ENCODE measurements at places on chromosomes 11 and 22. TPM values are rescaled to one million over a fixed set of nuclear protein-coding genes. Genes with fewer than 3 reads are reported as not detected.
A peak's percentile ranks its signal among the peaks of the same experiment; 100 is the strongest.

The CLP1 gene
- 9.3 TPM for polyA plus RNA-seq

DNA sequence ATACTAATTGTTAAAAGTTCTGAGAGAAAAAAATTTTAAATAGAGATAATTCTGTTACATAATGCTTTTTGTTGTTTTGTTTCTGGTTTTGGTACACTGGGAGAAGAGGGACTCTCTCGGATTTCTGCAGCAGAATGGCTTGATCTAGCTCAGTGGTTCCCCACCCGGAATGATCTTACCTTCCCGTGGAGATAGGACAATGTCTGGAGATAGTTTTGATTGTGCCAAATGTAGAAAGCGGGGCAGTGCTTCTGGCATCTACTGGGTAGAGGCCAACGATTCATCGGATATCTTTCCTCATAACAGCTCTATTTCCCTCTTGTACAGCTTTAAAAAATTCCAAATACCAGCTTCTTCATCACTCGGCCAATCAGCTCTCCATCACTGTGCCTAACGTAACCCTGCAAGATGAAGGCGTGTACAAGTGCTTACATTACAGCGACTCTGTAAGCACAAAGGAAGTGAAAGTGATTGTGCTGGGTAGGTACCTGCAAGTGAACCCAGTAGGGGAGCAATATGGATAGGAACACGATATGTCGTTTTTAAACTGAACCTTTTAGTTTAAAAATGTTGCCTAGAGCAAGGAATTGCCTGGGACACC, 13.2 kb downstream of the CRTAM start:
- no peak overlapping the region for H3K27ac ChIP-seq
- no peak overlapping the region for H3K4me3 ChIP-seq
- peaks cover 4% of the 10 kb centered on the region for H3K4me1 ChIP-seq
- H3K36me3 ChIP-seq, result no peaks in the 10 kb centered on the region
- no peak for DNase-seq
- no peaks in the 10 kb centered on the region for H3K27me3 ChIP-seq

DNA sequence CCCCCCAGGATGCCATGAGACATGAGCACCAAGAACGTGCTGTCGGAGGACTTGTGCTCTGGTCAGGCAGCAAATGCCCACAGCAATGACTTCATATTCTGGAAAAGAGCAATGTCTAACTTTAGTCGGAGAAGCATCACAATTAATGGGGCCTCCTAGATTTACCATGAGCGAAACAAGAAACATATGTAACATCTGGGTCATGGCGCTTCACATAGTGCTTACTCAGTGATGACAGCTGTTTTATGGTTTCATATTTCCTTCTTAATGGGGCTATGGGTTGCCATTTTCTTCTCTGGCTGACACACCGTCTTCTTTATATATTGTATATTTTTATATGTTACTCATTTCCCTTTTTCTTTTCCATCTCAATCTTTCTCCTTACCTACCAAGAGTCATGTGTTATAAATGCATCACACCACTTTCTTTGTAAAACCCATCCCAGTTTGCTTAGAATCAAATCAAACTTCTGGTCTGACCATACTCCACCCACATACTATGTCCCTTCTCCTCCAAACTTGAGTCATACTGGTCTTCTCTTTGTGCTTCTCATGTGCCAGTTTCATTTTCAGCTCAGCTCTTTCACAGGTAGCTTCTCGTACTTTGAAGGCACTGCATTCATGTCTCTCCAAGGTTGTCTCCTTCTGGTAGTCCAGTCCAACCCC, 9.4 kb upstream of the CASP12 start:
- no peak overlapping the region for H3K27ac ChIP-seq
- peaks cover 5% of the 10 kb centered on the region for H3K36me3 ChIP-seq
- H3K27me3 ChIP-seq, result no peaks in the 10 kb centered on the region
- H3K4me3 ChIP-seq, result no peak overlapping the region
- no peak for DNase-seq

DNA sequence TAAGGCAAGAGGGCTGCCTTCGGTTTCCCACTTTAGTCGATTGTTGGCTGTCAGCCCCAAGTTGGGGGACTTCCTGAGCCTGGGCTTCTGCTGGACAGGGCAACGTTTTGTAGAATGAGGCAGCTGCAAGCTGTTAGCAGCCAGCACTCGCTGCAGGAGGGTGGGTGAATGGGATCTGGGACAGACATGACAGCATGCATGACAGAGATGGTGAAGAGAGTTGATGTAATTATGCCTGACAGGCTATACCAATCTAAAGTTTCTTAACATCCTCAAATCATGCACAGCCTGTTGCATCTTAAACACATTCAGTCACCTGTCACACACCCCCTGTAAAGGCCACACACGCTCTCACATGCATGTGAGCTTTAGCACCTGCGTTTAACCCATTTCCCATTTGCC, 49.2 kb downstream of the CWC15 start:
- H3K4me3 ChIP-seq, result no peak overlapping the region
- no peaks in the 10 kb centered on the region for H3K27me3 ChIP-seq
- DNase-seq, result peak; percentile 50
- no peak overlapping the region for H3K27ac ChIP-seq
- H3K36me3 ChIP-seq, result no peaks in the 10 kb centered on the region
- peaks cover 35% of the 10 kb centered on the region for H3K4me1 ChIP-seq

The PRRG4 gene
- polyA plus RNA-seq, result 0.18 TPM

The LSP1 gene
- 31.4 TPM for polyA plus RNA-seq

The C11orf97 gene
- polyA plus RNA-seq, result not detected

The NXPE2 gene
- 0.13 TPM for polyA plus RNA-seq

GRCh38 chr11:17890325-17890724, 122.5 kb downstream of the SERGEF start:
- no peak overlapping the region for H3K27ac ChIP-seq
- no peak overlapping the region for H3K4me3 ChIP-seq
- H3K36me3 ChIP-seq, result no peaks in the 10 kb centered on the region
- no peaks in the 10 kb centered on the region for H3K27me3 ChIP-seq
- no peak for DNase-seq

The HEPHL1 gene
- 0.04 TPM for polyA plus RNA-seq

DNA sequence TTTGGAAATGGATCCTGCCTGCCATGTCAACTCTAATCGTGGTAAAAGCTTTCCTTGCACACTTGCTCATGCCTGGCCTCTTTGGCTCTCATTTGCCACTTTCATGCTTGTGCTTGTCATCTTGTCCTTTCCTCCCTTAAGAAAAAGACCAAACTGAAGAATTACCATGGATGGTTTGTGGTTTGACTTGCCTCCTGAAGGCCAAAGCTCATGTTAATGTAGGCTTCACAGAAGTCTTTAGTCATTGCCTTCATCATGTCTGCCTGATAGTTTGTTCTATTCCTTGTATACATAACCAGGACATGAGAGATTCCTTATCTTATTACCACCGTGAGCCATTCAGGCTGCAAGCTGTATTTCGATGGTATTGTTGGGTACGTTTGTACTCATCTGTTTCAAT, 17.3 kb downstream of the TEAD1 start:
- no peaks in the 10 kb centered on the region for H3K27me3 ChIP-seq
- peak overlapping the region; percentile 95 for H3K27ac ChIP-seq
- peaks cover 64% of the 10 kb centered on the region for H3K4me1 ChIP-seq
- no peaks in the 10 kb centered on the region for H3K36me3 ChIP-seq

DNA sequence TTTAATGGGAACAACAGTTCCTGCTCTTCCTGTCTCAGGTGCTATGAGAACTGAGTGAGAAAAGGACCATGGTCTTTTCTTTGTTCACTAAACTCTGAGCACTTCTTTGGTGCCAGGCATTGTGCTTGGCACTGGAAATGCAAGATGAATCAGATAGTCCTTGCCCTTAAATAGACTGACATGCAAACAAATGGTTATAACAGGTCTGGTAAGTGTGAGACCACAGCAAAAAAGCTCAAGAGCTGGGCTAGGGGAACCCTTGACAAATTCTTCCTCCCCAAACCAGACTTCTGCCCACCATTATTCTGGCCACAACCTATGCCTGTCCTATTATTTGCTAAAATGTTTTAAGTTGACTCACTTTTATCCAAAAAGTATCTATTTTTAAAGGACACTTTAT, 5.1 kb downstream of the SLC43A3 start:
- no peak for DNase-seq
- H3K4me1 ChIP-seq, result peaks cover 31% of the 10 kb centered on the region
- H3K4me3 ChIP-seq, result no peak overlapping the region
- peaks cover 57% of the 10 kb centered on the region for H3K36me3 ChIP-seq

The HARBI1 gene
- 3.5 TPM for polyA plus RNA-seq

DNA sequence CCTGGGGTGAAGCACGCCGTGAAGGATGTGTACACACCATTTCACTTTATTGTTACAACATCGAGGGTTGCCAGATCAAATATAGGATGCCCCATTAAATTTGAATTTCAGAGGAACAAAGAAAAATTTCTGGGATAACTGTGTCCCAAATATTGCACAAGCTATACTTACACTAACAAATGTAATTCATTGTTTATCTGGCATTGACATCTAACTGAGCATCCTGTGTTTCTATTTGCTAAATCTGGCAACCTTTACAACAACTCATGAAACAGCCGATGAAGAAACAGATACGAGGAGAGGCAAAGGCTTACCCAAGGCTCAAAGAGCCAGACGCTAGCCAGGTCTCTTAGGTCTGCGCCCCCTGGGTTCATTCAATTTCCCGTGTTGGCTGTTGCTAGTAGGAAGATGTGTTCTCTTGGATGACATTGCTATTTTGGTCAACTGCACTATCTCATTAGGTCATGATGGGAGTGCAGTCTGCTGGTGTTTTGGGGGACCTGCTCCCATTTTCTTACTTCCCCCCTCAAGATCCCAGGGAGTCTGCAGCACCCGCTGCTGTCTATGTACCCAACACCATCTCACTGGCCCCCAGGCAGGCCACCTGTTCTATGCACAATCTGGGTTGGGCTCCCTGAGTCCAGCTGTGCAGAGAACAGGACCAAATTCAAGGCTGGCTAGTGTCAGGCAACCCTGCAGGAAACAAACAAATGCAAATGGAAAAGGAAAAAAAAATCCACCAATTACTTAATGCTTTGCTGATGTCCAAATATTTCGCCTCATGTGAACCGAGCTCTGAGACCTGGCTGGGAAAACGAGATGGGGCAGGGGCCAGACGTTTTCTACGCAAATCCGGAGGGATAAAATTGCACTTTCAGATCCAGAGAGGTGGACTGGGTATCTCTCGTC, 560.9 kb downstream of the MIAT start:
- no peak overlapping the region for H3K4me3 ChIP-seq
- H3K4me1 ChIP-seq, result peaks cover 27% of the 10 kb centered on the region
- peak; percentile 94 for DNase-seq
- peaks cover 7% of the 10 kb centered on the region for H3K27me3 ChIP-seq
- H3K27ac ChIP-seq, result peak overlapping the region; percentile 72
- no peaks in the 10 kb centered on the region for H3K36me3 ChIP-seq

DNA sequence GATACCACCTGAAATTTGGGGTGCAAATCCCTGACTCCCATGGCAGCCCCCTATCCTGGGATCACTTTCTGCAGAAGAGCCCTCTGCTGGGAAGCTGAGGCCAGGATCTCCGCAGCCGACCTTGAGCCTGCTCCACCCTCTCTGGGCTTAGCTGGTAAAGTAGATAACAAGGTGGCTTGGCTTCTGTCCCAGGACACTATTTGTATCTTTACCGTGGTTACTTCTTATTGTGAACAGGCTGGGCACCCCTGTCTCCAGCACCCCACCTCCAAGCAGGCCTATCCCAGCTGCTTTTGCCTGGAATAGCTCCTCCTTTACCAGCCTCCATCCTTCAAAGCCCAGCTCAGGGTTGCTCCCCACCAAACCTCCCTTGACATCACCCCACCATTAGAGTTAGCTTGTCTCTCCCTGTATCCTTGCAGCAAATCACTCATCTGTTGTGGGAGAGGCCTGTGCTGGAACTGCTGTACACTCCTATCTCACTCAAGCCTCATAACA, 35.2 kb upstream of the P2RY2 start:
- H3K27me3 ChIP-seq, result peaks cover 4% of the 10 kb centered on the region
- H3K36me3 ChIP-seq, result no peaks in the 10 kb centered on the region
- H3K4me1 ChIP-seq, result peaks cover 12% of the 10 kb centered on the region
- no peak overlapping the region for H3K4me3 ChIP-seq

The MS4A15 gene
- polyA plus RNA-seq, result not detected

DNA sequence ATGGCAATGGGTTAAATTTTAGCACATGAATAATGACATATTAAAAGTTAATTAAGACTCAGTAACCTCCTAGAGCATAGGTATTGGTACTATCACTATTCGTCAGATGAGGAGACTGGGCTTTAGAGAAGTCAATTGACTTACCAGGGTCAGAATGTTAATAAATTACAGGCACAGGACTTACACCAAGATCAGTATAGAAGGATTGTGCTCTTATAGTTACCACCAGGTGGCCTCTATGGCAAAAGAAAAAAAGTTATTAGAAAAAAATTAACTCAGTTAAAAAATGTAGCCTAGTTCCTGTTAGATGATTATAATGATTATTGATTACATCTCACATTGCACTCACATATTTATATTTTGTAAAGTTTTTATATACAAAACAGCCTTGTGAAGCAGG, 1163.7 kb downstream of the FAM181B start:
- H3K4me1 ChIP-seq, result no peaks in the 10 kb centered on the region
- H3K27ac ChIP-seq, result no peak overlapping the region
- H3K4me3 ChIP-seq, result no peak overlapping the region

The SMTNL1 gene
- 208 TPM for polyA plus RNA-seq

- peaks cover 22% of the 10 kb centered on the region for H3K4me1 ChIP-seq
- H3K27ac ChIP-seq, result no peak overlapping the region
- H3K36me3 ChIP-seq, result no peaks in the 10 kb centered on the region
- H3K4me3 ChIP-seq, result peak overlapping the region; percentile 49
Observed at GRCh38 chr11:118152020-118152551, 537 bp downstream of the SCN4B start.

The SIK3 gene
- 28.1 TPM for polyA plus RNA-seq

- no peaks in the 10 kb centered on the region for H3K27me3 ChIP-seq
- H3K36me3 ChIP-seq, result peaks cover 9% of the 10 kb centered on the region
- no peak overlapping the region for H3K4me3 ChIP-seq
- H3K27ac ChIP-seq, result no peak overlapping the region
Observed at GRCh38 chr11:110445437-110445836, 15.7 kb downstream of the FDX1 start.

DNA sequence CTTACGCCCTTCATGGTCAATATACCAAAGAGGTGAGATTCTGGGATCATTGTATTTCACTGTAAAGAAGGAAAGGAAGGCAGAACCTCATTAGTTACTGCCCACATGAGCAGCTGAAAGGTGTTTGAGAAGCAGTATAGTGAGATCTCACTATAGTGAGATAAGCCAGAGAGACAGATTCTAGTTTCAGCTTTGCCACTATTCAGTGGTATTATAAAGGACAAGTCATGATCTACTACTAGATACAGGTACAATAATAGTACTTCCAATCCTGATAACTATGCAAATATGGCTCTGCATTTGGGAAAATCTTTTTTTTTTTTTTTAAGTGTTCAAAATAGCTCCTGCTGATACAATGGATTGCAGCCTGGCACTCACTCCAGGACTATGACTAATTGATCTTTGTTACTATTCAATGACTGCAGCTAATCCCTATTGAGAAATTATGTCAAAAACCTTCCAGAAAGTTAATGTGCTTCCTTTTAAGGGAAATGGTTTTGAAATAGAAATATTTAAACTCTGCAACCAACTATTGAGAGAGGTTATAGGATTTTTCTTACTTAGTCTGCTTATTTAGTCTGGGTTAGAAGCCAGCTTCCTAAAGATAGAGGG, 8.3 kb upstream of the DLAT start:
- H3K27me3 ChIP-seq, result no peaks in the 10 kb centered on the region
- no peak overlapping the region for H3K27ac ChIP-seq
- no peaks in the 10 kb centered on the region for H3K4me1 ChIP-seq
- DNase-seq, result peak; percentile 23
- peaks cover 25% of the 10 kb centered on the region for H3K36me3 ChIP-seq
- H3K4me3 ChIP-seq, result no peak overlapping the region

GRCh38 chr22:39177791-39178190, 25.3 kb upstream of the CBX7 start:
- DNase-seq, result no peak
- H3K27me3 ChIP-seq, result no peaks in the 10 kb centered on the region
- H3K4me3 ChIP-seq, result no peak overlapping the region
- peaks cover 58% of the 10 kb centered on the region for H3K4me1 ChIP-seq
